ENCODE measurements at places on chromosomes 4 and X.

- DNase-seq = no peak
Observed at GRCh38 chr4:68693325-68694075, 23.0 kb upstream of the UGT2B15 start.

DNA sequence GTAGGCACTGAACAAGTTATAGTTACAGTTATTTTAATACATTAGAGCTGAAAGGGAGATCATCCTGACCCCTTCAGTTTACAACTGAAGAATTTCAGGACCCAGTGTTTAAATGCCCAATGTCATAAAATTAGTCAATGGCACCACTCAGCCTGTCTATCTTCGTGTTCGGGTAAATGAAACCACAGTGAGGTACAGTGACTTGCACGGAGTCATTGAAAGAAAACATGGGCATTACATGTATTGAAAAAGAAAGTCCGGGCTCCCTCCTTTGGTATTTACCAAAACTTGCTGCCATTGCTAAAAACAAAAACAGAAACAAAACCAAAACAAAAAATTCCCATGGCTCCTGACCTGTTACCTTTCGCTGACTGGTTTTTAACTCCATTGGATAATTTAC is 131.7 kb downstream of the SH2D1A start:
- no peak for DNase-seq

- DNase-seq = no peak
Observed at GRCh38 chrX:100980608-100981497, 11.3 kb downstream of the ARL13A start.

GRCh38 chrX:124275182-124275894 is 57.1 kb upstream of the TEX13D start:
- no peak for DNase-seq

- DNase-seq = no peak
Observed at GRCh38 chr4:64384237-64385203, 24.7 kb downstream of the TECRL start.

- peak; percentile 34 for DNase-seq
Observed at GRCh38 chr4:118772081-118772766, 63.7 kb downstream of the SEC24D start.

- peak; percentile 26 for DNase-seq
Observed at GRCh38 chr4:189124149-189124758, 816.4 kb upstream of the FRG1 start.

GRCh38 chrX:39502486-39502885 is 595.3 kb downstream of the BCOR start:
- no peak for DNase-seq

- DNase-seq = no peak
Observed at GRCh38 chr4:173267711-173268110, 66.4 kb downstream of the HMGB2 start.

- DNase-seq = no peak
Observed at GRCh38 chr4:24422644-24423043, 161.7 kb downstream of the DHX15 start.

- DNase-seq = no peak
Observed at GRCh38 chrX:21056622-21057021, 317.6 kb upstream of the CNKSR2 start.

GRCh38 chr4:83605744-83606172 is 69.8 kb downstream of the GPAT3 start:
- DNase-seq = no peak

DNA sequence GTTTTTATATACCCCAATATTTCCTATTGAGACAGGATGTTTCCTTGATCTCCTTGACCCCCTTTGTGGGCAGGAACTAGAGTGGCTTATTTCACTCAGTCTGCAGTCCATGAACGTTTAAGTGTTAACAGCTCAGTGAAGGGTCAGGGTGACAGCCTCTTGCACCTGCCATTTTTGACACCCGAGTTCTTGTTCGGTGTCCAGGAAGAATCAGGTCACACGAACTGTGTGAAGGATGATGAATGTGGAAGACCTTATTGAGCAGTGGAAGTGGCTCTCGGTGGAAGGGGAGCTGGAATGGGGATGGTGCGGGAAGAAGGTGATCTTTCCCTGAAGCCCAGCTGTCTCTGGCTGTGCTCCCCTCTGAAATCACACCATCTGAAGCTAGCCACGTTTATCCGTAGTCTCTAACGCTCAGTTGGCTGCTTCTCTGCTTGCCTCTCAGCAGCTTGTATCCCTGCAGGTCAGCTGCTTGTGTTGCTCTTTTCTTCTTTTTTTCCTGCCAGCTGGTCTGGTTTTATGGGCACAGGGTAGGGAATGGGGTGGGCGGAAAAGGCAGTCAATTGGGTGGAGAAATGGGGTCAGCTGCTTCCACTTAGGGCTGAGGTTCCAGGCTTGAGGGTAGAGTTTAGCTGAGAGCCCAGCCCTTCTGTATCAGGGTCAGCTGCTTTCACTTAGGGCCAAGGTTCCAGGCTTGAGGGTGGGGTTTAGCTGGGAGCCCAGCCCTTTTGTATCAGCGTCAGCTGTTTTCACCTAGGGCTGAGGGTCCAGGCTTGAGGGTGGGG is 29.0 kb upstream of the CCNG2 start:
- DNase-seq = no peak

DNA sequence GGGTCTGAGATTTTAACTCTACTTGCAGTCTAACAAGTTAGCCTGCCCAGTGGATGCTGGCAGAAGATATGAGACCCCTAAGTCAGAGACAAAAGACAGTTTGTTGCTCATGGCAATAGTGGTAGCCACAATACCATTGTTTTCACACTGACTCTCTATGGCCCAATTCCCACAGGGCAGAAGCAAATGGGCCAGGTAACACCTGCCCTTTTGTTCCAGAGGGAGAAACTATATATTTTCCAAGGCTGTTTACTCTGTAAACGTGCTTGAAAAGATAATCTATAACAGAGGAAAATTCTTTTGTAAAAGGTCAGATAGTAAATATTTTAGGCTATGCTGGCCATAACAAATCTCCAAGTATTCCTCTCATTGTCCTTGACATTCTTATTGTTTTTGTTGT is 57.2 kb upstream of the NPNT start:
- no peak for DNase-seq

DNA sequence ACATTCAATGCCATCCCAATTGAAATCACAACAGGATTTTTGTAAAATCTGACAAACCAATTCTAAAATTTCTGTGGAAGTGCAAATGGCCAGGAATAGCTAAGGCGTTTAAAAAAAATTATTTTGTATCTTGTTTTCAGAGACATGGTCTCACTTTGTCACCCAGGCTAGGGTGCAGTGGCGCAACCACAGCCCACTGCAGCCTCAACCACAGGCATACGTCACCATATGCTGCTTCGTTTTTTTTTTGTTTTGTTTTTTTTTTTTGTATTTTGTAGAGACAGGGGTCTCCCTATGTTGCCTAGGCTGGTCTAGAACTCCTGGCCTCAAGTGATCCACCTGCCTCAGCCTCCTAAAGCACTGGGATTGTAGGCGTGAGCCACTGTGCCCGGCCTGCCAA is 24.5 kb downstream of the ZNF41 start:
- no peak for DNase-seq

DNA sequence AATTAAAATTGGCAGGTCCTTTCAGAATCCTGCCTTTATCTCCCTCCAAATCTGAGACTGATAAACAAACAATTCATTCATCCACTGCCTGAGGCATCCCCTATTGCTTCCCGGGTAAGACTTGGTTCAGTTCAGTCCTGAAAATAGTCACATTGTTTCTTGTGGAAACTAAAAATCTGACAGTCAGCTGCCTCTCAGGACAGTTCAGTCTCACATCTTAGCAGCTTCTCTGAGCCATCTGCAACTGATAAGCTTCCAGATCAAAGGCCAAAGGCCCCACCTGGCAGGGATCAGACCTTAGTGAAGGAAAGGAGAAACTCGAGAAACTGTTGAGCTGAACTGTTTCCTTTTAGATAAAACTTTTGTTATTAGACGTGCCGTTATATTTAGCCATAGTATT is 264.5 kb downstream of the IL15 start:
- no peak for DNase-seq

DNA sequence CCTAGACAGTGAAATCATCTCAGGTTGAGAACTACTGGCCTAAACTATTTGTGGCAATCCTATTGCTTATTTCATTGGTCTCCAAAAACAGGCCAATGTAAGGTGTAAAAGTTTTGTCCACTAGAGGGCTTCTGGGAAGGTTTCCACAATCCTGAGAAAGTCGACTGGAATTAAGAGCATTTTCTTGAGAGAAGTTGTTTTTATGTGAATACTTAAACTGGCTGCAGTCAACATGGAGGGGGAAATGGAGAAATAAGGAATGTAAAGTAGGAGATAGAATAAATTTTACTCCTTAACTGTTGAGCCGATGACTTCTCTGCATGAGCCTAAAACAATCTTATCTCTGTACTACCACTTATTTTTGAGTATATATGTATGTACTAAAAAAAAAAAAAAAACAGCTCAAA is 11.0 kb upstream of the EIF4E start:
- peak; percentile 50 for DNase-seq

DNA sequence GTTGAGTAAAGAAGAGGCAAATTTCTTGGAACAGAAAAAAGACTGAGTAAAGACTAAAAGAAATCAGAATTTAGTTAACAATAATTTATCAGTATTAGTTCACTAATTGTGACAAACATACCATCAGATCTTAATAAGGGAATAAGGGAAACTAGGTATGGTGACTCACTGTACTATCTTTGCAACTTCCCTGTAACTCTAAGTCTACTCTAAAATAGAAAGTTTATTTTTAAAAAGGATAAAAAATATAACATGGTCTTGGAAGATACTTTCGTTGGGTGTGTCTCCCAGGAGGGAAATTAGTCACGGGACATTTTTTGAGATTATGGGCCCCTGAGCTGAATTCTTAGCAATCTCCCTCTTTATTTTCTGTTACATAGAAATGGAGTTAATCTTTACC is 97.3 kb downstream of the EMCN start:
- DNase-seq = no peak

DNA sequence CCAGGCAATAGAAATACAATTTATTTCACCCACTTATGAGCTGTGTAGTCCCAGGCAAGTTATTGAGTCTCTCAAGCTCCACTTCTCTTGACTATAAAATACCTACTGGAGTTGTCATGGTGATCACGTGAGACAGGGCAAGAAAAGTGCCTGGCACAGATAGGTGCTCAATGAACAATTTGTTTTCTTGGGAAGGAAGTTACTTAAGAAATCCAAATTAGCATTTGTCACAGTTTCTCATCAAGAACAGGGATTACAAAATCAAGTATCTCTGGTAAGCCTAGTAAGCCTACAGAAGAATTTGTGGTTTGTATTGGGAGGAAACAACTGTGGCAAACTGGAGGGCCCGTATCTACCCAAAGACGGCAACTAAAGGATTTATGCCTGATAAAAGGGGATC is 37.5 kb upstream of the RASGEF1B start:
- no peak for DNase-seq

DNA sequence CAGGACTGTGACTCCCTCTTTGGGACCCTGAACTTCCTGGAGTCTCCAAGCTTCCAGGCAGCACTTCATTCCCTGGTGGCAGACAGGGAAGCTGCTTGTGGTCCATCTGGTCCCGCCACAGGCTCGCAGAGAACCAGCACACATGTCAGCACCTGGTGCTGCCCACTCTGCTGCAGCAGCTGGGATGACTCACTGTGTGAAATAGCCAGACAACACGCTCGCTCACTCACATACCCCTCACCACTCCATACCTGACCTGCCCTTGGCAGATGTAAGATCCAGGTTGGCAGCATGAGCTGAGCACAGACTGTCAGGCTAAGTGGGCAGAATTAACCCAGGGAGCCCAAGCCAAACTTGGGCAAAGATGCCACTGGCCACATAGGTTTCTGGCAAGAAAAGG is 613.5 kb downstream of the PCDH18 start:
- no peak for DNase-seq

DNA sequence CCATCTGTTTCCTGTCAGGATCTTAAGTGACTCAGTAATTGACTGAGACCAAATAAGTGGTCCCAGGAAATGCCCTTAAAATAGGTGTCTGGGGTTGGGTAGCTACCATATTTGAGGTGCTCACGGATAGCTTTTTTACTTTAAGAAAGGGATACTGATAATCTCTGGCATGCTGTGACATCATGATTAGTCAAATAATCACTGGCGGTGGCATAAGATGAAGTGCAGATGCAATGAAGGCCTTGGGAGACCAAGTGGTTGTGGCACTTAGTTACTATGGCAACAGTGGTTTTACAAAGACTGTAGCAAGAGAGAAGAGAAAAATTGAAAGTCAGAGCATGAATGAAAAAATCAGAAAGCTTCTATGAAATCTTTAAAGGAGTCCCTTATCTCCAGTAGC is 114.5 kb upstream of the SLIT2 start:
- no peak for DNase-seq

GRCh38 chr4:102529977-102530376 is 28.8 kb downstream of the NFKB1 start:
- DNase-seq = no peak
